Naive thymus-derived CD8-positive, alpha-beta T cell (primary cell): ENCODE measurements at places on chromosomes 2 and 18. TPM values are rescaled to one million over a fixed set of nuclear protein-coding genes. Genes with fewer than 3 reads are reported as not detected.

The LINC00305 gene
- polyA plus RNA-seq = not detected

The TMEM17 gene
- not detected for polyA plus RNA-seq

The SCN2A gene
- not detected for polyA plus RNA-seq

The C1QL2 gene
- polyA plus RNA-seq = not detected

GRCh38 chr18:58087928-58088690 is 44.1 kb downstream of the NEDD4L start:
- DNase-seq = no peak

- no peak for DNase-seq
Measured at GRCh38 chr18:1302861-1303260, 398.2 kb downstream of the ADCYAP1 start.

DNA sequence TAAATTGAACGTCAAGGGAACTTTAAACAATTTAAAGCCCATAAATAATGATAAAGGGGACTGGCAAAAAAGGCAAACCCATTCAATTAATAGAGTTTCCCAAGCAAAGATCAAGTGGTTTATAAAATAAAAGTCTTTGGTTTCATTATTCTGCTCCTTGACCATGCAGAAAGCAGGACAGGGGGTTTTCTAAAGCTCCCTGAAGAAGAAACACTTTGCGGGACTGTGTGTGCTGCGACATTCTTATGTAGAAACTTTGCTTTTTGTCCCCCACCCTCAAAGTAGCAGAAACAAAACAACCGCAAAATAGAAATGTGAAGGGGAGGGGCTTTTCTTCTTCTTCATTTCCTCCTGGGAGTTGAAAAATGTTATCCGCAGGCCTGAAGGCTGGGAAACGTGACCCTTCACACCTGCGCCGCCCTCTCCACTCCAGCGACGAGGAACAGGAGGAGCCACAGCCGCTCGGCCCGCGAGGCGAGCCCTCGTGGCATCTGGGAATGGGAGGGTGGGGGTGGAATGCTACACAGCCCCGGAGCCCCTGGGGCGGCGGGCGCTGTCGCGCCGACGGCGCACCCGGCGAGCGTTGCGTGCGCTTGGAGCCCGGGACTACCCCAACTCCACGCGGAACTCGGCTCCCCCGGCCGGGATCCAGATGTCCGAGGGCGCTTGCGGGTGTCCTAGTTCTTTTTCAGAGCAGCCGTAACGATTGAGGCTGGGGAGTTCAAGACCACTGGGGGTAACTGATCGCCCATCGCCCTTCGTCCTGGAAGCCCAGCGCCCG is 4.3 kb upstream of the GBX2 start:
- DNase-seq = no peak

GRCh38 chr2:176769021-176769420 is 443.6 kb upstream of the HNRNPA3 start:
- DNase-seq = no peak

DNA sequence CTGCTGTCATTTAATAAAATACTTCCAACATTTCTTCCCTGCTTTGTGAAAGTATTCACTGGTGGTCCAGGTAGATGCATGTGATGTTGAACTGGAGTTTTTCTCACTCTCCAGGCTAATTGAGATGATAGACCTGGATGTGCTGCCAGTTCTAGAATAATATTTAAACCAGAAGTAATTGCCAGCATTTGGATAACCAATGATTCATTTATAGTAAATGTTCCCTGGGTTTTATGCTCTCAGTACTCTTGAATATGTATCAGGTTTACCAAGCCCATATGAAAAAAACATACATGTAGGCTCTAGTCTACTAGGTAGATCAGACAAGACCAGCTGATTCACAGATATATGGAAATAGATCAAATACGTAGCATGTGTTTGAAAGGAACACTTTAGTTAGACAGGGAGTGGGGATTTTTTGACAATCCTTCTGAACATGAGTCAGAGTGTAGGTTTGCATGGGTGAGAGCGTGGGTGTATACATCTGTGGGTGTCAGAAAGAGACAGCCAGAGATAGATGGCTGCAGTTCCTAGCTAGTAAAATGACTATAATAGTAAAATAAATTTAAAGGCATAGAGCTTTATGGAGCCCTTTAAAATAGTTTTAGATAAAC is 115.1 kb downstream of the NAB1 start:
- DNase-seq = no peak

DNA sequence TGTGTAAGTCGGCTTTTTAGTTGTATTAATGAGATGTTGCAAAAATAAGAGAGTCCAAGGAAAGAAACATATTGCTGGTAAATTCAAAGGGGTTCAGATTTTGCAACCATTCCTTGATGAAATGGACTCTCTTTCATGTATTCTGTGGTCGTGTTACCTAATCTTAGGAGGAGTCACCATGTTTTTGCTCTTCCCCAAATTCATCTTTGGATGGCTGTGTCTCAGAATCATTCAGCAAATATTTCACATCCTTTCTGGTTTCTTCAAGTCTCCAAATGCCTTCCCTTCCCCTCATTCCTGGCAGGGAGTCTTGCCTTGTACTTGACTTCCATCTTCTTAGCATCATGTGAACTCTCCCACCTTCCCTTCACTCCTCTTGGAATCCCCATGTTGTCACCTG is 66.1 kb downstream of the PTPRM start:
- DNase-seq = no peak
